ENCODE measurements at places on chromosomes 16 and 17. TPM values are rescaled to one million over a fixed set of nuclear protein-coding genes. Genes with fewer than 3 reads are reported as not detected.

- H3K4me3 ChIP-seq: no peak overlapping the region
- no peak overlapping the region for H3K27ac ChIP-seq
- peaks cover 8% of the 10 kb centered on the region for H3K4me1 ChIP-seq
- no peaks in the 10 kb centered on the region for H3K27me3 ChIP-seq
These were observed 29.4 kb downstream of the HMOX2 start for GRCh38 chr16:4505356-4506147.

DNA sequence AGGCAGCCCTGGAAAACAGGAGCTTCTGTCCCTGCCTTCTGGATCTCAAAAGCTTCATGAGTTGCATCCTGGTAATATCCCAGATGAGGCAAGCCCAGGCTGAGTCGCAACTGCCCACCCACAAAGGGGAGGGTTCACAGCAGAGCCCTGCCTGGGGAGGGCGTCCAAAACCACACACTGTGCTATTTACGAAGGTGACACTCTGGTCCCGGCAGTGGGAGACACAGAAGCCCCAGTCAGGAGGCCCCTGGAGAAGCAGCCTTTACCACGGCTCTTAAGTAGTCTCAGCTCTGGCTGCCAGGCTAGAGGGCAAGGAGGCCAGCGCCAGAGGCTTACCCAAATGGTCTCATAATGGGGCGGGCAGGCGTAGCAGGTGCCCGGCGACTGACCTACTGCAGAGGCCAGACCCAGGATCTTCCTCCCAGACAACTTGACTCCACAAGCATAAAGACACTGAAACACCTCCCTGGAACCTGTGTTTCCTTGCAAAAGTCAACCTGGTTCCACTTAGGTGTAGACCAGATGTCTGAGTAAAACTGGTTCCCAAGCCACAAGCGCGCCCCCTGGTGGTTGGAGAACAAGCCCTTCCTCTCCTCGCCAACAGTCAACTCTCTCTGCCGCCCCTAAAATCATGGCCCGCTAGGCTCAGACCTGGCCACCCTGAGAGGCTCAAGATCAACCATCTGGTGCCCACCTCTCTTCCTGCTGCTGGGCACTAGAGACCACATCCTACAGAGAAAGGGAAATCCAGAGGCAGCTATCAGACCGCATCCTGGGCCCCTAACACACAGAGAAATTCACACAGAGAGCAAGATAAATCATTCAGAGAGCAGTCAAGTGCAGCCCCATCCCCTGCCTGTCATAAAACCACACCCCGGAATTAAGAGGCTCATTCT lies 5.2 kb downstream of the AXIN2 start:
- H3K4me3 ChIP-seq: no peak overlapping the region
- H3K4me1 ChIP-seq: no peaks in the 10 kb centered on the region
- peaks cover 10% of the 10 kb centered on the region for H3K27me3 ChIP-seq
- H3K36me3 ChIP-seq: no peaks in the 10 kb centered on the region

GRCh38 chr16:73891129-73891542 lies 405.5 kb upstream of the PSMD7 start:
- no peak for DNase-seq
- no peak overlapping the region for H3K27ac ChIP-seq
- H3K36me3 ChIP-seq: no peaks in the 10 kb centered on the region

Gene CX3CL1
- total RNA-seq: not detected

DNA sequence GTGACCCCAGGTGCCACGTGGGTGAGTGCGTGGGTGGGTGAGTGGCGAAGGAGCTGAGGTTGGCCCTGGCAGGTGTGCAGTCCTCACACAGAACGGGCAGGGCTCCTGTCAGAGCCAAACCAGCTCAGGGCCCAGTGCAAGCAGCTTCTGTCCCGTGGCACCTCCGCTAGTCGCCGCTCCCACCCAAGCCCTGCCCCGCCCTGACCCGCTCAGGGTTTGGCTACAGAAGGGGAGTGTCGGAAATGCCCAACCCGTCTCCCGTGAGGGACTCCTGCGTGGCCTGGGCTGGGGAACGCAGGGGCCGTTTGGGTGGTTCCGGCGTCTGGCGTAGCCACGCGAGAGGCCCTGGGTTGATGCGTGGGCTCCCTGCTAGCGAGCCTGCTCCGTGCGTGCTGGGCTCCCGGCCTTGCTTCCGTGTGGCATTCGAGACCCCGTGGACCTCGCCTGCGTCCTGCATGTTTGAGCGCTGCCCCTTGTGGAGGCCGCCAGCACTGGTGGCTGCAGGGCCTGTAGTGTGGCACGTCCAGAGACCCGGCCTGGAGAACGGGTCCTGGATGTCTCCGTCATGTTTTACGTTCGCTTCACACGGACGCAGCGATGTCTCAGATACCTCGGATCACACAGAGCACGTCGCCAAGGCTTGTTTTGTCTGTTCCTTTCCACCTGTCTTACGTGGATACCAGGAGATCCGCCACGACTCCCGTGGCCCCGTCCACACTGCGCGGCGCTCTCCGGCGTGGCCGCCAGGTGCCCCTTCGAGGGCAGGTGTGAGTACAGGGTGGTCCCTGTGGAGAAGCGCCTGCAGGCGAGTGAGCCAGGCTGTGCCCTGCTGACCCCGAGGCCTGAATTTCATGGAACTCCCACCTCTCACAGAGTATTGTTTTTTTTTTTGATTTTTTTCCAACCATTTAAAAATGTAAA lies 10.2 kb downstream of the CAPN15 start:
- H3K27ac ChIP-seq: no peak overlapping the region
- H3K27me3 ChIP-seq: no peaks in the 10 kb centered on the region
- H3K36me3 ChIP-seq: peaks cover 36% of the 10 kb centered on the region
- no peaks in the 10 kb centered on the region for H3K4me1 ChIP-seq
- no peak overlapping the region for H3K4me3 ChIP-seq

DNA sequence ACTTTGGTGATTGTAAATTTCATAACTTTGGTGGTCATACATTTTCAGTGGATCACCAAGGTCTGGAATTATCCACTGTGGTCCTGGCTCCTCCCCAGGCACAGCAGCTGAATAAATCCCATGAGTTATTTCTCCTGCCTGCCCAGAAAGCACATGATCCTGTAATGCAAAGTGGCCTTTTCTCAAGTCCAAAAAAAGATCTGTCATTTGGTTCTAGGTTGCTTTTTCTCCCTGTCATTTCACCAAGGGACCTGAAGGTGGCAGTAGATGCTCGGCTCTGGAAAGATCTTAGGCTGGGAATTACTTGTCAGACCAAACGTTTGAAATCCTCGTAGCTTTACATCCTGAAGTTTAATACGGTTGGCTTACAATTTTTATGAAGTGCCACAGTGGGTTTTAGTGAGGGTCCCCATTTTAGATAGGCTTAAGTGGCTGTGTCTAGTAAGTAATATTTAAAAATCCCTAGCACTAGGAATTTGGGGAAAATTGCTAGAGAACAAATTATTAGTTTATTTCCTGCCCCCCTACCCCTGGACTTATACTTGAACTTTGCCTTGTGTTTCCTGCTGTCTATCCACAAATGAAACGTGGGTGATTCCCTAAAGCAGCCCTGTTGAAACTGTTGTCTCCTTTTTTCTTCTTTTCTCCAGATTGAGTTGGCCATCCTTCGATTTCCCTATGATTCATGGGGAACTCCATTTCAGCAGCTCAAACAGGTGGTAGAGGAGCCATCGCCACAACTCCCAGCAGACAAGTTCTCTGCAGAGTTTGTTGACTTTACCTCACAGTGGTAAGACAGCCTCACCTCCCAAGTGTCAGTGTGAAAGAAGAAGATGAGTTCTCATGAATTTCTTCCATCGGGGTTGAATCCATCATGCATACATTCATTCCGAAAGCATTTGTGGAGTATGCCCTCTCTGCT lies 111.7 kb downstream of the MAP2K6 start:
- H3K4me3 ChIP-seq: no peak overlapping the region
- peaks cover 5% of the 10 kb centered on the region for H3K4me1 ChIP-seq
- H3K36me3 ChIP-seq: no peaks in the 10 kb centered on the region
- H3K27me3 ChIP-seq: no peaks in the 10 kb centered on the region
